ENCODE measurements at places on chromosomes 1 and 21. TPM values are rescaled to one million over a fixed set of nuclear protein-coding genes. Genes with fewer than 3 reads are reported as not detected.

CD1B gene
- not detected for total RNA-seq

MFAP2 gene
- 85.2 TPM for total RNA-seq

SPRR1B gene
- not detected for total RNA-seq

HES2 gene
- total RNA-seq = not detected

TRPM2 gene
- total RNA-seq = not detected

VSIG8 gene
- total RNA-seq = not detected

ERVH48-1 gene
- not detected for total RNA-seq

ANKRD45 gene
- not detected for total RNA-seq

HSD3B2 gene
- not detected for total RNA-seq

INSRR gene
- not detected for total RNA-seq

All from cardiac ventricle fibroblast (primary cell).